Activated CD4-positive, alpha-beta T cell treated with anti-CD3 and anti-CD28 coated beads, Interleukin-2, amount 10 ng/mL, durations not matched to agents 24 days and 14 days (primary cell): ENCODE measurements at places on chromosomes 1 and 21.

- no peak for DNase-seq
Measured at GRCh38 chr1:147207192-147207591, 17.9 kb downstream of the FMO5 start.

- no peak for DNase-seq
Measured at GRCh38 chr1:49225464-49225863, 448.8 kb upstream of the BEND5 start.

DNA sequence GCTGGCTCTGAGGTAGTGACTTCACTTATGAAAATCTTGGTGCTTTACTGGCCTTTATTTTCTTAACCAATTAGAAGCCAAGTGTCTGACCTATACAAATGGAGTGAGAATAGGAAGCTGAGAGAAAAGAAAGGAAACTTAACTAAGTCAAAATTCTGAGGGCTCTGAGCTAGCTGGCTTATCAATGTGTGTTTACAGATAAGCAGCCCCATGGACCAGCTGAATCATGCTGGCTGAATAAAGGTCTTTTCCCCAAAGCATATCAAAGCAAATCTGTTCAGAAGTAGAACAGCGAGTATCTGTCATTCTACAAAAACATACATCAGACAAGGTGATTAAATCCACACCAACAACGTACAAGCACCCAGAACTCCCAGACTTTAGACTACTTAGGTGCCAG, 117.2 kb downstream of the BRINP2 start:
- no peak for DNase-seq

DNA sequence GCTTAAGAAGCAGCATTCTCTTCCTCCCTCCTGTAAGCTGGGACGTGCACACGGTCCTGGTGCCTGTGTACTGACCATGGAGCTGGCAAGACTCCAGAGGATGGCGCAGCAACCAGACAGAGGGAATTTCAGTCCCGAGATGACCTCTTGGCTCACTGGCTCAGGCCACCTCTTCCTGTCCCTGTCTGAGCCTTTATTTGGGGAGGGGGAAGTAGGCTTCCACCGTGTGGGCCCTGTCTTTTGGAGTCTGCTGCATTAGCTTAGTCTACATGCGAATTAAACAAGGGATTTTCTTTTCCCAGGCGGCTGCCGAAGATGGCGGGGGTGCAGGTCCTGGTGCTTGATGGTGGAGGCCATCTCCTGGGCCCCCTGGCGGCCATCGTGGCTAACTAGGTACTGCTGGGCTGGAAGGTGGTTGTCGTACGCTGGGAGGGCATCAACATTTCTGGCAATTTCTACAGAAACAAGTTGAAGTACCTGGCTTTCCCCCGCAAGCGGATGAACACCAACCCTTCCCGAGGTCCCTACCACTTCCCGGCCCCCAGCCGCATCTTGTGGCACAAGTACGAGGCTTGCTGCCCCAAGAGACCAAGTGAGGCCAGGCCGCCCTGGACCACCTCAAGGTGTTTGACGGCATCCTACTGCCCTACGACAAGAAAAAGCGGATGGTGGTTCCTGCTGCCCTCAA, 10.2 kb downstream of the IL24 start:
- DNase-seq = no peak

DNA sequence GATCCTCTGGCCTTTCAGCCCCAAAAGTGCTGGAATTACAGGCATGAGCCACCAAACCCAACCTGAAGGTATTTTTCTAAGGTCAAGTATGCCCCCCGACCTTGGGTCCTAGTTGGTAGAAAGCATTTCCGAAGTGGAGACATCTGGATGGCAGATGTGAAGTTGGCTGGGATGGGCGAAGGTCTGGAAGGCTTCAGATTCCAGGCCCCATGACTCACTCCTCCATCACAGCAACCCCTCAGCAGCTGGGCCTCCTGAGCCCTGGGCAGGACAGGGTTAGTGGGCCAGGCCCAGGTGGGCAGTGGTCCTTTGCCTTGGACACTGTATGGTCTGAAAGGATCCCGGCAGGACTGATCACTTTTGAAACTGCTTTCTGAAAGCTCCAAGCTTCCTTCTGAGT, 23.3 kb downstream of the NAV1 start:
- DNase-seq = no peak

GRCh38 chr1:228930479-228930957, 195.2 kb downstream of the RHOU start:
- no peak for DNase-seq

DNA sequence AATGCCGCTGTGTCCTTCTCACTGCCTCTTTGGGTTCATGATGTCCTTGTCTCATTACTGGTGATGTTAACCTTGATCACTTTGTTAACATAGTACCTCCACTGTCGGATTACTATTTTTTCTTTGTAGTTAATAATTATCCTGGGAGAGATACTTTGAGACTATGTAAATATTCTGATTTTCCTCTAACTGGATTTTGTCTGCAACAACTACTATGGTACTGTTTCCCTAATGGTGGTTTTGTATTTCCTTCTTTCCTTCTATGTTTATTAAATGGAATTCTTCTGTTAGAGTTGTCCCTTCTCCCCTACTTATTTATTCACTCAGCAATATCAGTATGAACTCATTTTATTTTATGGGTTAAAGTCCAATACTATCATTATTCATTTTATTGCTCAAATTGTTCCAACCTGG, 4.2 kb downstream of the TOR1AIP2 start:
- no peak for DNase-seq

GRCh38 chr1:70993798-70994197, 53.8 kb downstream of the PTGER3 start:
- DNase-seq = no peak

GRCh38 chr1:26666855-26667254, 29.0 kb upstream of the ARID1A start:
- no peak for DNase-seq

DNA sequence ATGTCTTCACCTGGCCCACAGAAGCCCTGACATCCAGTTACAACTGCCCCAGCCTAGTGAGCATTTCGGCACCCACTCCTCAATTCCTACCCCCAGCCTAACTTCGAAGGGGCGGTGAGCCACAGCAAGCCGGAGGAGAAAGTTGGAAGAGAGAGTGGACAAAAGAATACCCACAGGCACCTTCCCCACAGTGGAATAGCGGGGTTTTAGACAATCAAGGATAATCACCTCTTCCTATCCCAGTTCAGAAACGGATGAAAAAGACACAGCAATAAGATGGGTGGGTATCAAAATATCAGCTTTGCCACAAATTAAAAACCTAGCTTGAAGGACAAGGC, 1.3 kb upstream of the LSS start:
- DNase-seq = no peak

GRCh38 chr1:197787056-197787455, 11.8 kb upstream of the DENND1B start:
- no peak for DNase-seq
